Aortic smooth muscle cell (primary cell): ENCODE measurements at places on chromosomes 2 and 18. TPM values are rescaled to one million over a fixed set of nuclear protein-coding genes. Genes with fewer than 3 reads are reported as not detected.

ANKRD30B gene
- not detected in 2 replicates for total RNA-seq

CCDC68 gene
- 3.9 and 5.8 TPM in 2 replicates for total RNA-seq

EVX2 gene
- total RNA-seq, result not detected in 2 replicates

REG3A gene
- total RNA-seq, result not detected in 2 replicates

PKDCC gene
- total RNA-seq, result 31.7 and 35.9 TPM in 2 replicates

MREG gene
- 1.2 and 1.7 TPM in 2 replicates for total RNA-seq

FOXD4L1 gene
- total RNA-seq, result 0.06 and 0.13 TPM in 2 replicates
